ENCODE measurements at places on chromosomes 7 and 10.

DNA sequence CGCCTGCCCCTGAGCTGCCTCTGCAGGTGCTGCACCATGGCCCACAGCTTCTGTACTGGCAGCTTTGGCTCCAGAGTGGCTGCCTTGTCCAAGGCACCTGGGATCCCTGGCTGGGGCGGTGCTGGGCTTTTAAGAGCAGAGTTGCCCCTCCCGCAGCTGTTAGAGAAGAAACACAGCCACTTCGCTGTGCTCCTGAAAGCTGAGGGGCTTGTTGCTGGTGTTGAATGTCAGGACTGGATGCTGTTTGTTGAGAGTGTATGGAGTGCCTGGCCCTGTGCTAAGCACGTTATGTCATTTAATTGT lies 6.2 kb downstream of the FAM241B start:
- no peak for DNase-seq

- DNase-seq: no peak
These were observed 205.9 kb downstream of the PTEN start for GRCh38 chr10:88069338-88069737.

DNA sequence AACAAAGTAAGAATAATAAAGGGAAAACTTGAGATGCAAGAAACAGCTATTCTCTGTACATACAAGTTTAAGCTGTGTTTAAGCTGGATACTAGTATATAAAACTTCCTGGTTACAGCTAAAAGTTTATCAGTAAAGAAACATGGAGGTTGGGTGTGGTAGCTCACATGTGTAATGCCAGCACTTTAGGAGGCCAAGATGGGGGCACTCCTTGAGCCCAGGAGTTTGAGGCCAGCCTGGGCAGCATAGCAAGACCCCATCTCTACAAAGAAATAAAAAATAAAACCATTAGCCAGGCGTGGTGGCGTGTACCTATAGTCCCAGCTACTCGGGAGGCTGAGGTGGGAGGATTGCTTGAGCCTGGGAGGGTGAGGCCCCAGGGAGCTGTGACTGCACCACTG lies 3.2 kb downstream of the RSU1 start:
- DNase-seq: no peak

GRCh38 chr7:75534727-75535307 lies 42.7 kb downstream of the SPDYE5 start:
- no peak for DNase-seq

- peak; percentile 47 for DNase-seq
These were observed 770.4 kb downstream of the TNS3 start for GRCh38 chr7:46811529-46811928.

All from lower leg skin (tissue), 4 donors.